ENCODE measurements at places on chromosomes 2 and 18. TPM values are rescaled to one million over a fixed set of nuclear protein-coding genes. Genes with fewer than 3 reads are reported as not detected.
A peak's percentile ranks its signal among the peaks of the same experiment; 100 is the strongest.

DNA sequence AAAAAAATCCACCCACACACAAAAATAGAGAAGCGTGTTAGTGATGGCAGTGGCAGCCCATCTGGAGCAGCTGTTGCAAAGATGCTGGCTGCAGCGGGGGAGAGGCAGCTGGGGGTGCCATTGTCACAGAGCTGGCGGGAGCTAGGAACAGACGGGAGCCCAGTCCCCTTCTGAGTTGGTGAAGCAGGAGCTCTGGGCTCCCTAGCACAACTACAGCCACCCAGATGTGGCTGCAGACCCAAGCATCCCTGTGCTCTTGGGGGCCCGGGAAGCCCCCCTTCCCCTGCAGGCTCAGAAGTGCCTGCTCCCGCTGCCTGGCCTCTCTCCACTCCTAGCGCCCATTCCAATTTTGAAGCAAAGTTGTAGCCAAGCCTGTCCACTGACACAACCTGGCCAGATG, 366.6 kb upstream of the MC4R start:
- no peak for DNase-seq
- no peak overlapping the region for H3K4me3 ChIP-seq

Gene ZNF892
- total RNA-seq: 8.6 TPM

DNA sequence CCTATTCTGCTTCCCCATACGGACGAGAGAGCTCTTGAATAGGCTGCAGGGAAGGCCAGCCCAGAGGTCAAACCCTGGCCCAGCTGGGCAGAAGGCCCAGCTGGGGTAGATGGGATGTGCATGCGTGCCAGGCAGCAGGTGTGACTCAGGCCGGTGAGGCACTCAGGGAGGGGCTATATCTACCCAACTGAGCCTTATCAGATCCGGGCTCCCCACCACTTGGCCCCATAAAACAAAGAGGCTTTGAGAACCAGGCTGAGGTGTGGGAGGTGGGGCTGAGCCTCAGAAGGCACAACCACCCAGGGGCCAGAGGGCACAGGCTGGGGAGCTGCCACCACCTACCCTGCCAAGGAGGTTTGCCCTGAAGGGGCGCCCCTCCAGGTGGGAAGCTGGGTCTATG, 8.0 kb upstream of the CFAP65 start:
- H3K4me3 ChIP-seq: no peak overlapping the region
- H3K27ac ChIP-seq: no peak overlapping the region
- no peaks in the 10 kb centered on the region for H3K4me1 ChIP-seq
- DNase-seq: no peak

DNA sequence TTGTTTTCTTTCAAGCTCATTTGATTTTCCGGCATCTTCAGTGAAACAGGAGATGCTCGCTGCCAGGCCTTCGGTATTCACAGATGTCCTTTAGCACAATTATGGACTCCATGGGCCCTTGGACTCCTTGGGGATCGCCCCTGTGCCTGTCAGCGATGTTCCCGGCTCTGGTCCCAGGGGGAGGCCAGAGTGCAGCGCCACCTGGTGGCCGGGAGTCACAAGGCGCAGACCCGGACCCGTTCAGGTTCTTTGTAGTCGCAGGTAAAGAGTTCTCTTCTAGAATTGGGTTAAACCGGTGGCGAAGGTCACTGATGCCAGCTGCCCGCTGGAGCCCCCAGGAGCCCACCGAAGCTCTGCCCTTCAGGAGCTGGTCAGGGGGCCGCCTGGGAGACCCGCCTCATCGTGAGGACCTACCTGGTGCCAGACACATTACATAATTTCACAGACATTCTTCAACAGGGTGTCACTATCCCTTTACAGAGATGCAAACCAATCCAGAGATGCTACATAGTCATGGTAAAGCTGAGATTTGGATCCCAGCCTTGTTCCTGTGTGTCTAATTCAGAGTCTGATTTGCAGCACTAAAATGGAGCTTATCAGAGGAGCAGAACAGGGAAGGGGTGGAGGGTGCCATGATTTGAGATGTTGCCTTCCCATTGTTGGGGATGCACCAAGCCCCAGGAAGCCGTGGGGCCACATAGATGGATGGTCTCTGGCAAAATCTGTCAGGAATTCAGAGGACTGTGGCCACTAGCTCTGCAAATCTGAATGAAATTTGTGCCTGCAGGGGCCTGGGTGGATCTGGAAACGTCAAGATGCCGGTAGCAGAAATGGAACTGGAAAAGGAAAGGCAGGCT, 6.0 kb upstream of the INPP5D start:
- H3K4me1 ChIP-seq: no peaks in the 10 kb centered on the region
- no peak overlapping the region for H3K27ac ChIP-seq
- no peaks in the 10 kb centered on the region for H3K36me3 ChIP-seq
- no peaks in the 10 kb centered on the region for H3K27me3 ChIP-seq

Gene BMP10
- total RNA-seq: not detected

DNA sequence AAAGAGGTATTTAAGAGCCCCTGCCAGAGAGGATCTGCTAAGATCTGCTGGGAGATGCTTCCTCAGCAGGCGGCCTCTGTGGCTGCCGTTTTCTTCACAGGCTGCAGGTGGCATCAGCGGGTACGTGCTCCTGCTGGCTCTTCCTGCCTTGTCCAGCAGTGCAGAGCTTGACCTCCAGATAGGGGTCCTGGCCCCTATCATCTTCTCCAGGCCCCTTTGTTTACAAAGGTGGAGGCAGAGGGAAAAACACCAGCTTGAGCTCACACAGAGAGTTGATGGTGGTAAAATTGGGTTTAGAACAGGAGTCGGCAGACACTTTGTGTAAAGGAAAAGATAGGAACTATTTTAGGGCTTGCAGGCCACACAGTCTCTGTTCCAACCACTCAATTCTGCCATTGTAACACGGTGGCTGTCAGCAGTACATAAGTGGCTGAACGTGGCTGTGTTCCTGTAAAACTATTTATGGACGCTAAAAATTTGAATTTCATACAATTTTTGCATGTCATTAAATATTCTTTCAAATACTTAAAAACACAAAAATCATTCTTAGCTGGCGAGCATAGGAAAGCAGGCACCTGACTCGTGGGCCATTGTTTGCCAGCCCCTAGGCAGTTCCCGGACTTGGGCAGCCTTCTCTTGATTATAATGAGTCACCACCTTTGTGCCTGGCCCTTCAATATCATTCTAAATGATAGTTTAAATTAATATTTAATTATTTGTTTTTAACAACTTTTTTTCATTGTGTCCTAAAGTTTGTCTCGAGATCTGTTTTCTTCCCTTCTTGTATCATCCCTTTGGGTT, 98.2 kb upstream of the B3GNT7 start:
- H3K27me3 ChIP-seq: no peaks in the 10 kb centered on the region
- no peaks in the 10 kb centered on the region for H3K4me1 ChIP-seq
- no peaks in the 10 kb centered on the region for H3K36me3 ChIP-seq
- H3K27ac ChIP-seq: no peak overlapping the region
- no peak for DNase-seq
- H3K4me3 ChIP-seq: no peak overlapping the region

DNA sequence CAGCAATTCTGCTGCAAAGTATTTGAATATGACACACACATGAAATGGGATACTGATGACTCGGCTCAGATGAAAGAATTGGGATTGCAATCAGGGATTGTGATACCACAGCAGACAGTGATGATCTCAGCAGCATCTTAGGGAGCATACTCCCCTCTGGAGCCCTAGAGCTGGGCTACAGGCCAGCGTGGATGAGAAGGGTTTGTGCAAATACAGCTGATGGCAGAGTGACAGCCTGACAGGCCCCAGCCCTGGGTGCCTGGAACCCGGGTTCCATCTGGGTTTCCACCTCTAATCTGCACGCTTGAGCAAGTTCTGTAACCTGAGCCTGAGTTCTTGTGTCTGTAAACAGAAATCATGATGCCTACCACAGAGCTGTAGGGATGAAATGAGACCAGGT, 418.0 kb downstream of the LRATD1 start:
- H3K36me3 ChIP-seq: no peaks in the 10 kb centered on the region
- DNase-seq: no peak
- H3K27ac ChIP-seq: no peak overlapping the region
- no peak overlapping the region for H3K4me3 ChIP-seq

Gene CDK15
- total RNA-seq: 0.33 TPM

- no peak overlapping the region for H3K27ac ChIP-seq
- no peak overlapping the region for H3K4me3 ChIP-seq
- no peaks in the 10 kb centered on the region for H3K36me3 ChIP-seq
- no peaks in the 10 kb centered on the region for H3K4me1 ChIP-seq
Measured at GRCh38 chr2:56008661-56009431, 85.3 kb upstream of the EFEMP1 start.

GRCh38 chr2:126656431-126657147, 631 bp downstream of the GYPC start:
- no peaks in the 10 kb centered on the region for H3K36me3 ChIP-seq
- H3K4me1 ChIP-seq: no peaks in the 10 kb centered on the region
- peak overlapping the region; percentile 91 for H3K27ac ChIP-seq
- peak overlapping the region; percentile 73 for H3K4me3 ChIP-seq
- DNase-seq: no peak

Gene SIX3
- not detected for total RNA-seq

DNA sequence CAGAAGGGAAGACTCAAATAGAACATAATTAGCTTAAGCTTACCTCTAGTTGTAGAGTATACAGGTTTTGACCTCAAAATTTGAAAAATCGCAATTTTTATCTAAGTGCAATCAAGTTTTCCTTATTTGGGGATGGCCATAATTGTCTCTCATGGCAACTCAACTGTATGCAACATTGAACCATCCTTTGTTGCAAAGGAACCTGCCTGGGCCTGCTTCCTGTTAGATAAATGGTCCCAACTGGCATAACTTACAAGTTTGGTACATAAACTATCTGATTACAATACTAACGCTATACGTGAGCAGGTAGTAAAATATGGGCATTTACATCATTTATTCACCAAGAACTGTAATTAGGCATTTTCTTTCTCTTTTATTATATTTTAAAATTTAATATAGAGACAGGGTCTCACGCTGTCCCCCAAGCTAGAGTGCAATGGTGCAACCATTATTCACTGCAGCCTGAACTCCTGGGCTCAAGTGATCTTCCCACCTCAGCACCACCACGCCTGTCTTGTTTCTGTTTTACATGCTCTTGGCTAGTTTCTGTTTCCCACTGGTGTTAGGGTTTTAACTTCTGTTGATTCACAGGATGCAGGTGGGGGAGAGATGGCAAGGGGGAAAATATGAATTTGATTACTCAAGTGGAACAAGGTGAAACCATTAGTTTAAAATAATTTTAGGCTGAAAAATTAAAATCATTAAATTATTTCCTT, 55.3 kb upstream of the B3GNT2 start:
- H3K4me1 ChIP-seq: no peaks in the 10 kb centered on the region
- no peak for DNase-seq
- no peaks in the 10 kb centered on the region for H3K36me3 ChIP-seq
- H3K4me3 ChIP-seq: no peak overlapping the region

DNA sequence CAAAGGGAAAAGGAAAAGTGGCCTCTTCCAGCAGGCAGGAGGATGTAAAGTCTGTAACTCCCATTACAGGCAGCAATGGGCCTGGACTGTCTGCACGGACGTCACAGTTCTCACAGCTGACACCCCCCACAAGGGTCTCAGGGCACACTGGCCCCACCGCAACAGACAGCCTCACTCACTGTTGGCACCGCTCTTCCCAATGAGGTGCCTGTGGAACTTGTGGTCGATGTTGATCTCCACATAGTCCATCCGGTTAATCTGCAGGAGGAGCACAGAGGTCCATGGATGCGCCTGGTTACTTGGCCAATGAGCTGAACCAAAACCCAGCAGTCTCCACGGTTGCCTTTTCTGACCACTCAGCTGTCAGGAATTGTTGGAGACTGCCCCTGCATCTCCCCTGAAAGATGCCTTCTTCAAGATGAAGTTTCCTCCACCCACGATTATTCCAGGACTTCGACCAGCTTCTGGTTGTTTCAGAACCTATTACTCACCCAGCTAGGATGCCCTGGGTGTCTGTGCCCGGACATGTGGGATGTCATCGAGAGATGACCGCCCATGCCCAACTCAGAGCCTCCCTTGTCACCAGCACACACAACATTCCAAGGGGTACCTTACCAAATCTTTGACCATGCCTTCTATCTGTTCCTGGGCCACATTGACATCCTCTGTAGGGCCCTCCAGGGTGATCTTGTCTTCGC, 62.5 kb downstream of the HDLBP start:
- no peaks in the 10 kb centered on the region for H3K27me3 ChIP-seq
- H3K36me3 ChIP-seq: peaks cover 13% of the 10 kb centered on the region
- no peaks in the 10 kb centered on the region for H3K4me1 ChIP-seq

GRCh38 chr2:38497670-38498037, 105.1 kb downstream of the HNRNPLL start:
- H3K36me3 ChIP-seq: no peaks in the 10 kb centered on the region
- H3K27me3 ChIP-seq: no peaks in the 10 kb centered on the region
- DNase-seq: no peak
- no peak overlapping the region for H3K4me3 ChIP-seq
- peaks cover 5% of the 10 kb centered on the region for H3K4me1 ChIP-seq

DNA sequence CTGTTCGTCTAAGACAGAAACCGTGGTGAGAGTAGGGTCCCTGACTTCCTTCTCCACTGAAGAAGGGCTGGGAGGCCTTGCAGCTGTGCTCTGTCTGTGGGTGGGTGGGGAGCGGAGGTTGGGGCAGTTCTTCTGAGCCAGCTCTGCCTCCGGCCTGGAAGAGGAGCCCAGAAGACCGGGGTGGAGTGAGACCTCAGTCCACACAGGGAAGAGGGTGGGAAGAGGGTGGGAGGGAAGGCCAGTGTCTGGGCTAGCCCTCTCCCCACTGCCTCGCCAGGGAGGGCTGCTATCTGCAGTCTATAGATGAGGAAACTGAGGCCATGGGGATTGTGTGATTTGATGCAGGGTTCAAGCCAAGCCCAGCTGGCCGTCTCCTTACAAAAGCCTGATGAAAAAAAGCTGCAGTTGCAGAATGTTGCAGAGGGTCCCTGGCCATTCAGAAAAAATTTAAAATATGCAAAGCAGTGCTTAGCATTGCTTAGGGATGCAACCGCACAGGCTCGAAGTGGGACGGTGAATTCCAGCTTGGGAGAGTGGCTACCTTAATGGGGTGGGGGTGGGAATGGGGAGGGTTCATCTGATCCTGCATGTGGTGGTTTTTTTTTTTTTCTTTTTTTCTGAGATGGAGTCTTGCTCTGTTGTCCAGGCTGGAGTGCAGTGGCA, 181.6 kb upstream of the HS6ST1 start:
- no peak overlapping the region for H3K4me3 ChIP-seq
- no peaks in the 10 kb centered on the region for H3K4me1 ChIP-seq
- H3K36me3 ChIP-seq: no peaks in the 10 kb centered on the region
- no peak overlapping the region for H3K27ac ChIP-seq
- DNase-seq: no peak
- H3K27me3 ChIP-seq: no peaks in the 10 kb centered on the region

Gene CCDC85A
- total RNA-seq: 11.5 TPM

Gene FAM124B
- 7.9 TPM for total RNA-seq

GRCh38 chr2:26268213-26268612, 23.5 kb downstream of the HADHB start:
- H3K36me3 ChIP-seq: no peaks in the 10 kb centered on the region
- H3K27ac ChIP-seq: peak overlapping the region; percentile 2
- no peaks in the 10 kb centered on the region for H3K4me1 ChIP-seq
- no peak overlapping the region for H3K4me3 ChIP-seq

Data from breast epithelium (tissue), 4 donors.